ENCODE measurements at places on chromosomes 3 and 15.

DNA sequence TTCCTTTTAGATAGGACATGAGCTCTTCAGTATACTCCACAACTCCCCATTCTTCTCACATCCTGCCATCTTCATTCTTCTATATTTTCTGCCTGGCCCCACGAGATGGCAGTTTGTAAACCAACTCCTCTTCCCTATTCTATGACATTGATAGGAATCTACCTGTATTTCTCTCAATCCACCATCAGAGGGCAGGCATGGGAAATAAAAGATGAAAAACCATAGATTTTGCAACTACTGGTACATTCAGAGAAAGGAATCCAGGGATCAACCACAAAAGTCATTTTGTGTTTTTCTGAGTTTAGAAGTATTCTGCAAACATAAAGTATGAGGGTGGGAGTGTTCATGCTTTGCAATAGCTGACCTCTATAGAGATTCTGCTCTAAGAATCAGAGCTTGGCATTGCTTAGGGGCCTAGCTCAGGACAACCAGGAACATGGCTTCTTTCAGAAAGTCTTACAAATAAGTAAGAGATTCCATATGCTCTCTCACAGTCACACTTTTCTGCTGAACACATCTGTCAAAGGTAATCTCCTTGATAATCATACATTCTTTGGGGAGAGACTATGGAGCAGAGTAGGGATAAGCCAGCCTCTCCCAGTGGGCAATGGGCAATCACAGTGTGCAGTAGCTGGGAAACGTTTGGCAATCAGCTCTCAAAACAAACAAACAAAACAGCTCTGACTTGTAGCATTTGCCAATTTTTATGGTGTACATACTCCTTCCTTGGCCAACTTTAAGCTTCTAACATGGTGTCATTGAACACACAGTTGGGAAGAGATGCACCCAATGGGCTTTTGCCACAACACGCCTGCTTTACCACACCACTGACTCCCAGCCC lies 43.1 kb upstream of the SLC25A36 start:
- peak; percentile 50 for DNase-seq

DNA sequence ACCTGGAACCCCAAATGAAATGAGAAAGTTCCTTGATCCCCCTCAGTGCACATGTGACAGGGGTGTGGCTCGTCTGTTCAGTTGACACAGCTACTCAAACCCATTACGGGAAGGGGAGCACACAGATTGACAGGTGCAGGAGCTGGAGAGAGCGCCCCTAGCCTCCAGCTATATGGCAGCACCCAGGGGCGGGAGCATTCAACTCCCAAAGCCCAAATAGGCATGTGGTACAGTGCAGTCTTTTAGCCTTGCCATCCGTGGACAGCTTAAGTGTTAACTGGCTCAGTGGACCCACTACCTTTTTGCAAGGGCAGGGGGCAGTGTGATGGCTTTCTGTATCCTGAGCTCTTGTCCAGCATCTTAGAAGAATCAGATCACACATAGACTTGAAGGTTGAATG lies 1374.2 kb upstream of the ALCAM start:
- DNase-seq, result no peak

DNA sequence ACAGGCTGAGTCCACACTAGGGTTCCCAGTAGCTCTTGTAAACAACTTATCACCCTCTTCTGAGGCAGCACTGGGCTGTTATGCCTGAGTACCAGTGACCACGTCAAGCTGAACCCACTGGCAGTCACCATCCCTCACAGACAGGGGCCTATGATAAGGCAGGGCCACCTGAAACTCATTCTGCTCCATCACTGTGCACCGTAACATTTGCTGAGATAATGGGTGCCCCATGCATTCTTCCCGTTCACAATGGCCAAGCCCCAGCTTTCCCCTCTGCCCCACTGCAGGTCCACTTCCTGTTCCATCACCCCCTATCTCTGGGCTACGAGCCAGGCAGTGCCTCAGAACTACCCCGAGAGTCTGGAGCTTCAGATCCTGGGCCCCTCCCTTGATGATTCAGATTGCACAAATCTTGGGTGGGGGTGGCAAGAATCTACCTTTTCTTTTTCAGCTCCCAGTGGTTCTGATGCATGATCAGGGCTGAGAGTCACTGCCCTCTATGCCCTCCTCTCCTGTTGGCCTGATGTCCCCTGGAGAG lies 158.0 kb downstream of the RAB11A start:
- DNase-seq, result no peak

- DNase-seq, result no peak
Measured at GRCh38 chr15:53036641-53037040, 246.5 kb upstream of the ONECUT1 start.

GRCh38 chr15:83873966-83874365 lies 220.0 kb downstream of the ADAMTSL3 start:
- no peak for DNase-seq

GRCh38 chr15:87224404-87224803 lies 1032.1 kb downstream of the NTRK3 start:
- no peak for DNase-seq

DNA sequence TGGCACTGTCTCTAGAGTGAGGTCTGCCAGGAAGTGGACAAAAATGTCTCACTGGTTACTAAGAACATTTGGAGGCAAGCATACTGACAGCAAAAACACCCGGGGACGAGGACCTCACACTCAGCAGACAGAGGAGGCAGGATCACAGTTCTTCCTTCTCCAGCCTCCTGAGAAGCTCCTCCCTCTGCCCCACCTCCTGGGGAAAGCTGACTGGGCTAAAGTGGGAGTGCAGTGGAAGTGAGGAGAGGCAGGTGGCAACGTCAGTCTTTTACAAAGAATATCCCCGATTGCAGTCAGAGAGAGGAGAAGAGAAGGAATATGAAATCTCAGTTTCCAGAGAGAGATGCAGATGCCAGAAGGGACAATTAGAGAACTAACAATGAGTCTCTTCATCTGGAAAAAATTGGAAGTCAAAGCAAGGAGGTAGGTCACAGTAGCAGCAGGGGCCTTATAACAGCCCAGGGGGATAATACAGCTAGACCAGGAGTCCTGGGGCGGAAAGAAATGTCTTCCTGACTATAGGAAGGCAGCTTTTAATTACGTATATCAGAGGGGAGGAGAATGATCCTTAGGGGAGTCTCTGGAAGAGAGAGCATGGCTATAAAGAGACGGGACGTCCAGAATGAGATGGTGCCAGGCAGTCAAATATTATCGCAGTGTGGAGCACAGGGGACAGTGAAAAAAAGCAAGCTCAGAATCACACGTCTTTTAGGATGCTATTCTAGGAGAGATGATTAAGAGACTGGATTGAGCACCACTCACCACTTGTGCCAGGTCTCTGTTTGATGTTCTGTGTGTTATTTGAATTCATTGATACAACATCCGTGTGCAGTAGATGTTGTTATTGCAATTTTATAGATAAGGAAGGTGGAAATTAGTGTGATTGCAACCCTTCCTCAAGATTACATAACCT lies 47.2 kb downstream of the LEO1 start:
- DNase-seq, result no peak
